Bladder microvascular endothelial cell (primary cell): ENCODE measurements at places on chromosomes 7 and 10. TPM values are rescaled to one million over a fixed set of nuclear protein-coding genes. Genes with fewer than 3 reads are reported as not detected.

The SORCS3 gene
- not detected in 2 replicates for total RNA-seq

The PHKG1 gene
- total RNA-seq = 0.65 and 1.3 TPM in 2 replicates

The PRKRIP1 gene
- 10.7 and 12.6 TPM in 2 replicates for total RNA-seq

The KCNIP2 gene
- 0.31 and 0.65 TPM in 2 replicates for total RNA-seq

The CALD1 gene
- total RNA-seq = 135 and 315 TPM in 2 replicates

The C10orf90 gene
- total RNA-seq = not detected in 2 replicates

The TMEM236 gene
- total RNA-seq = 0.32 and 2.1 TPM in 2 replicates

The TUBAL3 gene
- total RNA-seq = under 0.01 and 0.25 TPM in 2 replicates
